ENCODE measurements at places on chromosomes 1 and 21.

GRCh38 chr1:40315239-40315794, 1.8 kb downstream of the COL9A2 start:
- DNase-seq, result peak; percentile 63

- no peak for DNase-seq
Observed at GRCh38 chr1:178541829-178542553, 29.1 kb downstream of the TEX35 start.

GRCh38 chr1:163035446-163036249, 33.5 kb upstream of the RGS4 start:
- DNase-seq, result no peak

- no peak for DNase-seq
Observed at GRCh38 chr1:43653339-43653738, 3.4 kb downstream of the KDM4A start.

DNA sequence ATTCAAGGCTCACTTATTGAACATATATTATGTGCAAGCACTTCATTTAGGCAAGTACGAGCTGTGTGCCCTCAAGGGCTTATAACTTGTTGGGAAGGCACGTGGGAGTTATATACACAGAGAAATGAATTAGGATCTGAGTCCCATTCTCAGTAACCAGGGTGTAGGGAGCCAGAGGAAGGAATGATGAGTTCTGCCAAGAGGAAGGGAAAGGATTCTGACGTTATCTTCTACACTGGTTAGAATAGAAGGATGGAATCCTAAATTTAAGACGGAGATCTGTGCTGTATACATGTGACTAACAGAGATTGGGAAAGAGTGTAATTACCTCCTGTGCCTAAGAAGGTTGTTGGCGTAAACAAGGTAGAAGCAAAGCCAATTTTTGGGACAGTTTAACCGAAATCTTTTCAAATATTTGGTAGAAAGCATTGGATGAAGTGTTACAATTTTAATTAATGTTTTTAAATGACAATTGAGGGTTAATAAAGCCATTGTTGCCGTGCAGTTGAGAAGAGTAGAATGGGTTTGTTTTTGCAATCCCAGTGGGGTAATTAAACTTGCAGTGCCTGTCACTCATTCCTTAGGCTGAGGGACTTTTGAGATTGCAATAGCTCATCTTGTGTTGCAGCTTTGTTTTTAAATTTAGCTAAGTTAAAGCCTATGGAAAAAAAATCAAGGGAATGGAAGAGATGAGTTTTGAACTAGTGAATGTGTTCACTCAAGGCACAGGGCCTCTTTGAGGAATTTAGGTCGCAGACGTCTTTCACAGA, 177.2 kb downstream of the NFIA start:
- no peak for DNase-seq

DNA sequence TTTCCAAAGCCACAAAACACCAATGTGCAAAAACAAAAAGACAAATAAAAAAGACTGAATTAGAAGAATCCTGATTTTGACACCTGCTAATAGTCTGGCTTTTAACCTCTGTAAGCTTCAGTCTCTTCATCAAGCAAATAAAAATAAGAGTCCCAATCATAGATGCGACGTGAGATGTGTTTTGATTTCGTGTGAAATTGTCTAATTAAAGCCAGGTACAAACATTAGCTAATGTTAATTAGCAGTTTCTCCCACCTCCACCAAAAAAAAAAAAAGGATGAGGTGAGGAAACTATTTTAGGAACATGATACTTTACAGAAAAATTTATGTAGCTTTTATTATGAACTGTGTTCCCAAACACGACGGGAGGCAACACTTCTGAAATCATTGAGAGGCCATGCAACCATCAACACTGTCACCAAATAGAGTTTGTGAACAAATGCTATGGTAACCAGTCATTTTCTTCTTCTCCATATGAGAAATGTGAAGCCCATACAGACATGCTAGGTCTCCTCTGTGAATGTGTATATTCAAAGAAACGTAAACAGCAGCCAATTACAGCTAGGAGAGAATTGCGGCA, 6.7 kb upstream of the EVI5 start:
- DNase-seq, result no peak

- no peak for DNase-seq
Observed at GRCh38 chr1:43549921-43550597, 19.4 kb downstream of the PTPRF start.

- no peak for DNase-seq
Observed at GRCh38 chr1:38050397-38051078, 3.9 kb upstream of the POU3F1 start.

DNA sequence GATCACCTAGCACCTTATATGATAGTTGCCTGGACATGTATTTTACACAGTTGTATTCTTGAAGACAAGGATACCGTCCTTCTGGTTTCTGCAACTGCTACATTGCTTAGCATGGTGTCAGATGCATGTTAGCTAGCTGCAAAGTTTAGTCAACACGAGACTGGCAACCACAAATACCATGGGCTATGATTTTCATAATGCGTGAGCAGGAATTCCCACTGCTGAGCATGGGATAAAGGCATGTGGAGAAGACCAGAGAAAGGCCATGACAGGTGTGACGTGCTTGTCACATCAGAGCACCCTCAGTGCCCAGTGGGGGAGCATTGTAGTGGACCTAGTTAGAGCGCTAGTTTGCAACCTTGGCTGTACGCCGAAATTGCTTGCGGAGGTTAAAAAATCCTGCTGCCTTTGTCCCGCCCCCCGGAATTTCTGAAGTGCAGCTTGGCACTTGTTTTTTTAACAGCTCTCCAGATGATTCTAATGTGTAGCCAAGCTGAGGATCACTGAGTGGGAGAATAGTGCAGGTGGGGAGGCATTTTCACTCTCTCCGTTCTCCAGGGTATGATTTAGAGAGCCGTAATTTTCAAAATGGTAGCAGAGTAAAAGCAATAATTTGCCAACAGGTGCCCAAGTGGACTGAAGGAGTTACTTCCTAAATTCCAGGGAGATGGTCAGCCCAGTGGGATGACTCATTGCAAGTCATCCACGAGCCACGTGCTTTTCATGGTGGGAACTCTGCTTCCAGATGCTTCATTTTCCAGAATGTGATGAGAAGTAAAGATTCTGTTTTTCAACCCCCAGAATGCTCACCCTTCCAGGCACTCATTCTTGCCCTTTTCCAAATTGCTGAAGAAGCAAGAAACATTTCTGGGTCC, 81.0 kb downstream of the CNIH3 start:
- no peak for DNase-seq

DNA sequence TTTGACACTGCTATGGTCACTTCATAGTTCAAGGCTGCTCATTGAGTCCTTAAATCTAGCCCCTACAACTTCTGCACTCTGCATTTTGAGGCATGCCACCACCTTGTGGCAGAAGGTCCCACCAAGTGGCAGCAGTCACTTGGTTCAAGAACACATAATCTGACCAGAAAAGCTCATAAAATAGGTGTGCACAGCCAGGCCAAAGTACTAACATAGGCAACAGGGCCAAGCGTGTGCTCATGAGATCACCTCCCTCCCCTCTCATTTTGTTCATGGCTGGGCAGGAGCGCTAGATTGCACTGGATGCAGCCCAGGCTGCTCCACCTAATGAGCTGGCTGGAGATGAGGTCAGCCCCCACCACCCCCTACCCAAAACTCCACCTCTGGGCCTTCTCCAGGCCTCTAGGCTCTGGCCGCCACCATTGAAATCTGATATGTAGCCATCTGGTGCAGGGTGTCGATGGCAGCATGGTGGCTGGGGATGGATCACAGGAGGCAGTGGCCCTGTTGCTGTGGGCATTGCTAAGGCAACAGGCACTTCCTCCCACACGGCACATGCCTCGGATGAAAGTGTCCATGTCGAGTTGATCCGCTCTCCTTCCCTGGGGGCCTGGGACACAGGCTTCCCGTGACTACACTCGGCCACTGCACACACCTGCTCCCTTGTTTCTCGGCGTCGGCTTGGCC, 193.2 kb downstream of the TRABD2B start:
- no peak for DNase-seq

DNA sequence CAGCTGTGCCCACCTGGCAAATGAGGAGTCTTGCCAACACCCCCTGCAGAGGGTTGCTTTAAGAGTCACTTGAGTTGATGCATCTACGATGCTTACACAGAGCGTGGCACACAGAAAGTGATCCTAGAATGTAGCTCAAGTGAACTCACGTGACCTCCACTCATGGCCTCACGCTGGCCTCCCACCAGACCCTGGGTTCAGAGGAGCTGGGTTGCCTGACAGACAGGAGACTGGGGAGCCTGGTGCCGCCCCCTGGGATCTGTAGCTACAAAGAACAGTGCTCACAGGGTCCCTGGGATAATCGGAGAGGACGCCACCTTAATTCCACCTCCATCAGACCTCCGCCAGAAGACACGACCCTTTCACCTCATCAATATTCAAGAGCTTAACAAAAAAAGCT, 81.4 kb upstream of the CASZ1 start:
- DNase-seq, result no peak

DNA sequence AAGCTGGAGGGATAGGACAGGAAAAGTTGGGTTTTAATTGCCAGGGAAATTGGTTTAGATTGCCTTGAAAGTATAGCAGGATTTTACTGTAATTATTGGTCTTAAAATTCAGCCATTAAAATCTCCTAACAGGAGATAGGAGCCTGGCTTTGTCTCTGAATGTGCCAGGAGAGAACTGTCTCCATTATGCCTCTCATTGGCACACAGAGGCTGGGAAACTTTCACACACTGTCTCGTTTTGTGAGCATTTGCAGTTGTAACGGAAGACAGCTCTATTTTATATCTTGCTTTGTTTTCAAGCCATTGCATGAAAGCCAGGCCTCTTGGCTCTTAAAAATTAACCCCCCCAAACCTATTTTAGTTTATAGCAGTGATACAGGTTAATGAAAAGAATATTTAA, 12.5 kb downstream of the DNAJC6 start:
- DNase-seq, result no peak

DNA sequence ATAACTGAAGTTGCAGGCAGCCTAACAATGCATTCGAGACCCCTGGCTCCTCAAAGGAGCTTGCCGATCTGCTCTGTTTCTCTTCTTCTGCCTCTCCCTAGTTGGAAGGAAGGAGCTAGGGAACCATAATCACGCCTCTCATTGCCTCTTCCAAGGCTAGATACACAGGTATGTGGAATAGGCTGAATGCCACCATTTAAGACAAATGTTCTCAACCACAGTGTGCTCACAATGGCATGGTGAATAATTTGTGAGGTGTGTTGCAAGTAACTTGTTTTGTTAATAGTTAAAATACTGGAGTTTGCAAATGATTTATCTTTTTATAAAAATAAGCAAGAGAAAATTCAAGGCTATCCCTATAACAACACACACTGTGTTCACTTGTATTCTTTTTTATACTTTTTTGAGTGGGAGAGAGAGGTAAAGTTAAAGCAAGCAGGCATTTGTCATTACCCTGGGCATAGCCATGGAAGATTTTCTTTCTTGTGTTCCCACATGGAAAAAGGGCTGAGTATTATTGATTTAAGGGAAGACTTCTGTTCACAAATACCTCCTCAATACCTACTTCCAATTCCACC, 45.4 kb upstream of the SYT6 start:
- no peak for DNase-seq

DNA sequence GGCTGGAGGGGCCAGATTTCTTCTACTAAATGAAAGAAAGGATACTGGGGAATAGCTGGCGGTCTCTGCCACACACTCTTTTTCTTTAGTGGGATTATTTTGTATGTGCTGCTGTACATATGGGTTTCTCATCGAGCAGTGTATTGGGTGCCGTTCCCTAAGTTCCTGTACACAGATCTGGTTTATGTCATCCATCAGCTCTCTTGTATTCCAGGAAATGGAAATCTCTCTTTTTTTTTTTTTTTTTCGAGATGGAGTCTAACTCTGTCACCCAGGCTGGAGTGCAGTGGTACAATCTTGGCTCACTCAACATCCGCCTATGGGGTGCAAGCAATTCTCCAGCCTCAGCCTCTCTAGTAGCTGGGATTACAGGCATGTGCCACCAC, 27.0 kb upstream of the NID1 start:
- DNase-seq, result no peak

DNA sequence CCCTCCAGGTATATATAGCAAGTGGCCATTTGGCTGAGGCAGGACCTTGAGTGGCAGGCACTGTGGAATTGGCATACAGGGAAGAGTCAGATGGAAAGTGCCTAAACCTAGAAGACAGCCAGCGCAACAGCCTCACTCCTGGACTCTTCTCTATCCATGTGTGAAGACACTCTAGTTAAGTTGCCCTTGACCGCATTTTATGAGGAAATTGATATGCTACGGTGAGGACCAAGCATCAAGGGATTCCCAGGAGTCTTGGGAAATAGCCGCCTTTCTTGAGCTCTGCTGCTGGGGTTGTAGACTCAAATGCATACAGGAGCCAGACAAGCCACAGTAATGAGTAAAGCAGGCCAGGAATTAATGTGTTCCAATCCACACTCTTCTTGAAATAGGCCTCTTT, 145.9 kb upstream of the KAZN start:
- no peak for DNase-seq

DNA sequence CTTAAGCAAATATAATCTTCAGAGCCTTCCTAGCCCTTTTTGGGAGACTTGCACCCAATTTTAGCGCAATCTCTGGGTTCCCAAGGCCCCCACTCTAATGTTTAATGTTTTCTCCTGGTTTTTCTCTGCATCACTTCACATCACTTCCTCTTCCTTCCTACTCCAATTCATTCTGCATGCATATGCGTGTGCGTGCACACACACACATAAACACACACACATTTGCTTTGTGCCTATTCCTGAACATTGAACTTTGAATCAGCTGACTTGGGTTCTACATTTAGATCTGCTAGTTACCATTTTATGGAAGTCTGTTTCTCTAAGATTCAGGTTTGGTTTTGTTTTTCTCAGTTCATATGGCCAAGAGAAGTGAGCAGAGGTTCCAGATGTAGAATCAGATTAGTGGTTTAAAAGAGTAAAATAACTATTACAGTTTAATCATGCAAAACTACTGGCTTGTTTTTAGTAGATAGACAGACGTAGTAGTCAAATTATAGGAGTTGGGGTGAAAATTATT, 7.4 kb upstream of the EDEM3 start:
- no peak for DNase-seq

DNA sequence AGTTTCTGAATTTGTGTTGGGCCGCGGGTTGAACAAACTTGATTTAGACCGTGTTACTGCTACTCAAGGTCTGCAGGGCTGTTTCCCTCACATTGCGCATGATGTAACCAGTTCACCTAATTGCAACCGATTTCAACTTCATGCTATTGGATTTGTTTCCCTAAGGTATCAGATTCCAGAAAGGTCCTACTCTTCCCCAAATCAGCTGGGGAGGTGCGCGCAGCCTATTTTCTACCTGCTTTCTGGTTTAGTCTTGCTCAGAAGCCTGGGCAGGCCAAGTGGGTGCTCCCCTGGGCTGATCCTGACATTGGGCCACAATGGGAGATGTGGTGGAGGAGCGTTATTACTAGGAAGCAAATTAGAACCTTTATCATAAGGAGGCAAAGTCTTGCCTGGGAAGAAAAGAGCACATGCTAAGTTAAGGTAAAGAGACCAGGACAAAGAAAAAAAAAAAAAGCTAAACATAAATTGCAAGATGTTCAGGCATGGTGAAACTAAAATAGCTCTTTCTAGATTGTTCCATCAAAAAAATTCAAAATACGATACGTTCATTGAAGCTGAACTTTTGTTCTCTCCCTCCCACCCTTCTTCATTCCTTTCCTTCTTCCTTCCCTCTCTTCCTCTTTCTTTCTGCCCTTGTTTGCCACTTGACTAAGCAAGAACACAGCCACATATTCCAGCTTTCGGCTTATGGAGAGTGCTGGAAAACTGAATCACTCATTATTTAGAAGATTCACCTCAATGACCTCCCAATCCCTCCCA, 28.8 kb upstream of the TARBP1 start:
- no peak for DNase-seq

GRCh38 chr1:63414691-63415365, 47.4 kb downstream of the ALG6 start:
- no peak for DNase-seq

GRCh38 chr1:41215623-41216022, 26.5 kb downstream of the SCMH1 start:
- no peak for DNase-seq

All from NCI-H446 treated with DMSO at 0.1 percent for 48 hours (cell line).